ENCODE measurements at places on chromosomes 5 and 9.

GRCh38 chr5:14557791-14558415 lies 23.7 kb upstream of the OTULINL start:
- DNase-seq, result no peak

- DNase-seq, result no peak
Measured at GRCh38 chr9:2955575-2955974, 111.7 kb upstream of the PUM3 start.

- no peak for DNase-seq
Measured at GRCh38 chr5:125277494-125278154, 531.2 kb upstream of the ZNF608 start.

- no peak for DNase-seq
Measured at GRCh38 chr9:38016375-38017135, 52.5 kb downstream of the SHB start.

DNA sequence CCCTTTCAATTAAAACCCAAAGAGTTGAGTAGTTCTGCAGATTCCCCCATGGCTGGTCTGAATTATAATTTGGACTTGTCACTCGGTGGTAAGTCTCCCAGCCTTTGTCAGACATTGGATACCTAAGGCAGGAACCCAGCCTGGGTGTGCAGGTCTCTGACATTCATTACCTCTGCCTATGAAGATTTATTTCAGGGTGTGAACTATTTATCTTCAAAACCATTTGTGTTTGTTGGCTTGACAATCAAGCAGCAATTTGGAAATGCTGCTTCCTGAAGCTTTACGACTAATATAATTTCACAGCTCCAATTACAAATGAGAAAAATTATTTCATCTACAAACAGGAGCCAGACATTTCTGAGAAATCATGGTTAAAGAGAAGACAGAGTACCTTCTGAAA lies 160.5 kb downstream of the DOCK2 start:
- DNase-seq, result no peak

- DNase-seq, result no peak
Measured at GRCh38 chr9:19122490-19123042, 4.7 kb downstream of the PLIN2 start.

DNA sequence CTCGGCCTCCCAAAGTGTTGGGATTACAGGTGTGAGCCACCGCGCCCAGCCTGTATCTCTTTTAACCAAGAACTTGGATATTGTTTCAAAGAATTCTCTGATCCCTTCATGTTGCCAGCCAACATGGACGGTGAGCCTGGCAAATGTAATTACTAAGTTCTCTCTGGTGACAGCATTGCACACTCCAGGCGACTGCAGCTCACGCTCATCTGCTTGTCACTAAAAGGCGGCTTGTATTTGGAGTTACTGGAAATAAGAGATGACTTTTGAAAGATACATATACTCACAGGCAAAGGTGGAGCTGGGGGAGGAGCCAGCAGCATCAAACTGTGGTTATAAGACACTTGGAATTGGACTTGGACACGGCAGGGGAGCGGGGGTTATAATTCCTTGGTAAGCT lies 172.3 kb downstream of the SLIT3 start:
- no peak for DNase-seq

- DNase-seq, result no peak
Measured at GRCh38 chr9:133074111-133074651, 12.4 kb downstream of the CEL start.

DNA sequence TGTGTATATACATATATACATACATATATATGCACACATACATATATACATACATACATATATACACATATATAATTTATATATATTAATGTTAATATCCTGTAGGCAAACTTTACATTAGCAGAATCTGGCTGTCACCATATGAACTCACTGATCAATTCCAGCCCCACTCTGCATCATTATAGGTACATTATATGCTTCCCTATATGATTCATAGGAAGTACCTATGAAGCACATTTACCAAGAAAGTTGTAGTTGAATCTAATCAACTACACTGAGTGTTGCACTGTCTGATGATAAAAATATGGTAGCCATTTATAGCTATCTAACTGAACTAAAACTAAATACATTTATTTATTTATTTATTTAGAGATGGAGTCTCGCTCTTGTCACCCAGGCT lies 5.5 kb upstream of the SPATA6L start:
- no peak for DNase-seq

DNA sequence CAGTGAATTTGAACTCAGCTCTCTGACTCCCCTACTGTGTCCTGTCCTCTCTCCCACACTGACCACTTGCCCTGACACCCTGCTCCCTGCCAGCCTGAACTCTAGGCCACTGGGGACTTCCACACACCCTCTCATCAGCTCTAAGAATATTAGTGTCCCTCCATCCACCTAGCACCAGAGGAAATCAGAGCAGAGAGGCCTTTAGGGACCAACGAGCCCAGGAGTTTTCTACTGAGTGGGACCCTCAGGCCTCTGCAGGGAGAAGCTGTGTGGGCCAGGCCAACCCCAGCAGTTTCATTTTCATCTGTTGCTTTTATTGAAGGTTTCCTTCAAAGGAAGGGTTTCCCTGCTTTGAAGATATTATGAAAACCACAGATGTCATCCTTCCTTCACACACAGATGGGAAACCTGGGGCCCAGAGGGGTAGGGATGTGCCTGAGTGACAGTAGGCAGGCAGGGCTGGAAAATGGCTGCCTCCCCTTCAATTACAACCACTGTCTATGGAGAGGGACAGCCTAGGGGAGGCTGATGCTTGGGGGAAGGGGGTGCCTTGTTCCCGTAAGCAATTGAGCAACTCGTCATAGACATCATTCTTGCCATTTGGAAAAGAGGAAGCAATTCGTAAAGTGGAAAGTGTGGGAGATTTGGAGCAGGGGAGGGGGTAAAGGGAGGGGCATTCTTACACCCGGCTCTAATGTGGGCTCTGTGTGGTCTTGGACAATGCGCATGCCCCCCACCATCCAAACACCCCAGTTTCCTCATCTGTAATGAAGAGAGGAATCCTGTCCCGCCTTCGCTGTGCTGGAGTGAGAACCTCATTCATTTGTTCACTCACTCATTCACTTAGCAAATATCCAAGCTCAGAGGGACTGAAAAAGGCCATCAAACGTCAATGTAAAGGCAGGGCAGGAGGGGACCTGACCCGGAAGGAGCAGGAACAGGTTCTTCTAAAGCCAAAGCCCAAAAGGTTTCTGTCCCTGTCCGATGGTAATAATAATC lies 3.9 kb downstream of the GLIPR2 start:
- no peak for DNase-seq

- DNase-seq, result no peak
Measured at GRCh38 chr5:110785356-110785755, 46.5 kb downstream of the SLC25A46 start.

- DNase-seq, result no peak
Measured at GRCh38 chr5:72845889-72846288, 29.4 kb downstream of the TNPO1 start.

DNA sequence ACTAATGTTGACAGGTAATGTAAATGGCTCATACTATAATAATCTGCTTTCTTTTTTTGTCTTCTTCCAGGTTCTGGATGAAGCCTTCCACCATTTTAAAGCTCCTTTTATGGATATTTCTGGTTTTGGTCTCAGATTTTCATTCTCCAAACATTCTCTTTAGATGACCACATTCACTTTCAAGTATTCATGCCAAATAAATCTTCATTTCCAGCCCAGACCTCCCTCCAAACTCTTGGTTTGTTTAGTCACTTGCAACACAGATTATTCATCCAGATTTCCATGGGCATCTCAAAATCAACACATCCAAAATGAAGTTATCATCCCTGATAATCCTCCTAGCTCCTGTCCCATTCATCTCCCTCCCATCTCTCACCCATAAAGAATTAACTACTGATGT lies 40.3 kb upstream of the SVEP1 start:
- no peak for DNase-seq

DNA sequence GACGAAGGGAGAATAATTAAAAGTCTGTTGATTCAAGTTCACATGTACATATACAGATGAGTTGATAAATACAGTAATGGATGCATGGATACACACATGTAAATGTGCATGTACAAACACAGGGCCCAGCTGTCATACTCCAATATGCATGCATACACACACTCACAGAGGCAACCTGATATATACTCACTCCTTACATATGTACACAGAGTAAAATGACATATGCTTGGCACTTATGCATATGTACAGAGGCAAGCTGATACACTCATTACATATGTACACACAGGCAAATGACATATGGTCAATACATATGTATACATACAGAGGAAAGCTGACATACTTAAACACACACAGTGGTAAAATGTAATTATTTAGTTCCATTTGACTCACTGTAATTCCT lies 7.2 kb upstream of the TMEFF1 start:
- no peak for DNase-seq

GRCh38 chr5:147234825-147235635 lies at the start of gene STK32A:
STK32A (plus strand) TSS chr5:147235026; CDS start chr5:147239635, 4,609 bp downstream.
- peak; percentile 70 for DNase-seq

GRCh38 chr9:34085581-34086500 lies 37.2 kb upstream of the UBAP2 start:
- no peak for DNase-seq

DNA sequence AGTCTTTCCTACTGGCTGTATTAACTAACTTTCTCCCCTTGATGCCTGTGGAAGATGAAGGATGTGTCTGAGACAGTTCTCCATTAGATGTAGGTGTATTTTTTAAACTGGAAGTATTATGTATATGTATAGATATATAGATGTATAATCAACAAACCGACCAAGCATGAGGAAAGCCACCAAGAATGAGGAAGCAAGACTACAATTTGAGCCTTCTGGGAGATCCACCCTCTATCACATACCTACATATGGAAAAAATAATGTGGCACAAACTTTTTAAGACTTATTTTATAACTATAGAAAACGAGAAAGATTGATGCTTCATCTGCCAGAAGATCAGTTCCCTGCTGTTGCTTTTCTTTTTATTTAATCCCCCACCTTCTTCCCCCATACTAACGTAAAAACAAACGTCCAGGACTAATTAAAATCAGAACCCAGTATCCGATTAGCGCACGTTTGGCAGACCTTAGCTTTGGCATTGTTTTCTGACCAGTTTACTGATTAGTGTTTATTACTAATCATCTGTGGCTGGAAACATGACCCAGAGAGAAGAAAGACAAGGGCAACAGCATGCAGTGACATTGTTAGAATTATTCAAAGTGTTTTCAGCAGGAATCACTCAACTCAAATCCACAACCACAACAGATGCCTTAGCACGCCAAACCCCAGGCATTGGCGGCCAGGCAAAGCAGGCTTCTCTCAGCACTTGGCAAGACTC lies 490.2 kb downstream of the EBF1 start:
- DNase-seq, result no peak

DNA sequence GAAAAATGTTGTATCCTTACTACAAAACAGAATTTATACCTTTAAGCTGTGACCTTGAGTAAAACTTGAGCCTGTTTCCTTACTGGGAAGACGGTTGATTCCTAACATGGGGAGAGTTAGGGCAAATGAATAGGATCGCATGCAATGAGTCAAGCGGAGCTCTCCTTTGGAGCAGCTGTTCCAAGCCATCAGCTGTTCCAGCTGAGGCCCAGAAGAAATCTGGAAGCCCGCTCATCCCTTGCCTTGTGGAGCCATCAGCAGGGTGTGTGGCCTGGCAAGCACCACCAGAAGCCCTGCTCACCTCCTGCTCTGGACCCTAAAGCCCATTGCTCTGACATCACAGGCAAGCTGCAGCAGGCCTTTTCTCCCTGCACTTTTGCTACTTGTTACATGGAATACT lies 8.0 kb downstream of the KIAA1191 start:
- no peak for DNase-seq

- DNase-seq, result no peak
Measured at GRCh38 chr5:122385286-122385685, 73.2 kb downstream of the SNCAIP start.

- no peak for DNase-seq
Measured at GRCh38 chr9:114270120-114270975, 52.5 kb upstream of the ORM1 start.

DNA sequence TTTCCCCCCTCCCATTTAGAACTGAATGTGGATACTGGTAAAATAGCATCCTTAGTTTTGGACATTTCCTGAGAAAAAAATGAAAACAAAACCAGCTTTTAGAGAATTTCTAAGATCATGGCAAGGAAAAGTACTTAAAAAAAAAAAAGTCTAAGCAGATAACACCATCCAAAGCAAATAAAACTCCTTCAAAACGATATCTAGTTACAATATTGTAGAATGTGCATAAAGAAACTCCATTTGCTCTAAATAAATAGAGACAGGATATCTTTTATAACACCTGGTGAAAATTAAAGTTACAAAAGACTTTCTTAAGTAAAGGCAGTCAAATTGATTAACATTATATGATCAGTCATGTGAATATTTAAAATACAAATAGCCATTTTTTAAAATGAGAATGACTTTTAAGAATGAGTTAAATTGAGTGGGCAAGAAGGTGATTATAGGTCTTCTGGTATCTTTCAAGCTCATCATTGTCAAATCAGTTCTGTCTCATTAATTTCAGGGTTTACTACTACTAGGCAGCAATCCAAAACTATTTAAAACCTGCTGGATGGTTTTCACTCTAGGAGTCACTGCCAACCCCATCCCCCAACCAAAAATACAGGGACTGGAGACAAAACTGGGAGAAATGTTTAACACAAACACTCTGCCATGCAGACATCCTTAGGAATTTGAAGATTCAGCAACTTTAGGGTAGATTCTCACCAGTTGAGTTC lies 382.6 kb downstream of the ADGRV1 start:
- DNase-seq, result peak; percentile 32

DNA sequence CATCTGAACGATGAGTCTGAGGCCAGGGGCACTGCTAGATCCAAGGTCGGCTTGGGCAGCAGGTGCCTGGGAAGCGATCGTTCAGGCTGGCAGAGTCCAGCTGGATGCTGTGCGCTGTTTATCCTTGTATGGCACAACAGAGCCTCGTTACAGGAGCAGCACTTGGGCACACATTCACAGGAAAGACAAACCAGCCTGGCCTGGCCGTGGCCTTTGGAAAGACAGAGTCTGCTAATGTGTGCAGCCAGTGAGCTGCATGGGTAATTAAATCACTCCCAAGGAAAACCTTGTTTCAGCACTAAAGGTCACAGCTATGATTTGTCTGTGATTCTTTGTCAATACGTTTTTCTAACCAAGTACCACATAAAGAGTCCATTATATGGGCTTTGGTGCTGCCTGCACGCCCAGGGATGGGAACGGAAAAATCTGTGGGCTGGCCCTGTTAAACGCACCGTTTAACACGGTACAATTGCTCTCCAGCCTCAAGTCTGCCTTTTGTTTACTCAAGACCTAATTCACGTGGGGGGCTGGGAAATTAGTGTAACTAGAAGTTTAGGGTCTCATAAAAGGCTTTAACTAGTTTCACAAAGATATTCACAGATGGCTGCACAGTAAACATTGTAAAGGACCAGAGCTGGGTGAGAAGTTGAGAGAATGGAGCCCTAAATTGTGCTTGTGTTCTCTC lies 509.3 kb downstream of the KDM4C start:
- DNase-seq, result peak; percentile 68

DNA sequence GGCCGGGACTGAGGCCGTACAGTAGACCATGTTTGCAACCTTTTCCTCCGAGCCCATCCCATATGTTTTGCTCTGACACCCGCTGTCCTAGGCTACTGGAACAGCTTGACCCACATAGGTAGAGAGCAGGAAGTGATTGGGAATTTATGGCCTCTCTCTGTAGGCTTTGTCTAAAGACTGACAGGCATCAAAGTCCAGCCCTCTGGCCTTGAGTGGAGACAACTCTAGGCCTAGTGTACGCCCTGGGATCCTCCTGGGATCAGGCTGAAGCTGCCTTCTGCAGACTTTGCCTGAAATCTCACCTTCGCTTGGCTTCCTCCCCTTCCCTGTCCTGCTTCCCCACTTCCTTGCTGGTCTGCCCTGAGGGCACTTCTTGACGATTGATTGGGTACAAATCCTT lies 13.6 kb upstream of the AKNA start:
- DNase-seq, result no peak

- DNase-seq, result no peak
Measured at GRCh38 chr9:12539580-12539975, 153.6 kb upstream of the TYRP1 start.

- DNase-seq, result no peak
Measured at GRCh38 chr5:140827704-140828361, at the start of gene PCDHA6. PCDHA6 (plus strand) TSS chr5:140827960; CDS start chr5:140828092, 132 bp downstream.

Data from NCI-H1105 (cell line).